ENCODE measurements at places on chromosomes 1 and 21.

GRCh38 chr1:242242983-242243382 lies 244.1 kb upstream of the MAP1LC3C start:
- no peak for DNase-seq

GRCh38 chr1:24641646-24642151 lies 1.4 kb upstream of the SRRM1 start:
- DNase-seq: peak; percentile 28

- no peak for DNase-seq
Observed at GRCh38 chr1:29712284-29712651, 475.9 kb downstream of the PTPRU start.

- DNase-seq: no peak
Observed at GRCh38 chr1:224933584-224933983, 4.1 kb downstream of the DNAH14 start.

GRCh38 chr21:44817914-44818639 lies at the start of gene SUMO3:
Gene SUMO3, minus strand, starts transcription at chr21:44818062. Its CDS starts 94 bp downstream, at chr21:44817968.
- DNase-seq: peak; percentile 83

DNA sequence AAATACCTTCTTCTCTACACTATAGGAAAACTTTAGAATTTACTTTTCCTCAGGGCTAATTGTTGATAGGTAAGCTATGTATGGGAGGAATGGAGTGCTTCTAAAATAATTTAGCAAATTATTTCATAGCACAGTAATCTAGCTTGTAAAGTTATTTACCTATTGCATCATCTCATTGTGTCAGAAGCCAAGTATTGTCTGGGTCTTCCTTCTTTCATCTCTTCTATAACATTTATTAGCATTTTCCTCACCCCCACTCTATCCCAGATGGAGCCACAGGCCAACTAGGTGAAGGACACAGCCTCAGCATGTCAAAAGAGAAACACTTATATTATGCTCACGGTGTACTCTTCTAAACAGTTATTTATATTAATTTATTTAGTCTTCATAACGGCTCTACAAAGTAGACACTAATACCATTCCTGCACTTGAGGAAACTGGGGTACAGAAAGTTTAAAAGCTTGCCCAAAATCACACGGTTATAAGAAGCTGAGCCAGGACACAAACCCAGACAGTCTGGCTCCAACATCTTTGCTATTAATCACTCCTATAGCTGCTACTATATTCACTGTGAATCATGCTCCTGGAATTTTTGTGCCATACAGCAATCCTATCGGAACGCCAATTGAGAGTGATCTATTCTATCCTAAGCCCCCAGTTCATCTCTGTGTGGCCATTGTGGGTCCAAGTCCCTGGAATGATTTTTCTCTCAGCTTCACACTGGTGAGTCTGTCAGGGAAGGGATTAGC lies 43.1 kb downstream of the OR10J5 start:
- no peak for DNase-seq

DNA sequence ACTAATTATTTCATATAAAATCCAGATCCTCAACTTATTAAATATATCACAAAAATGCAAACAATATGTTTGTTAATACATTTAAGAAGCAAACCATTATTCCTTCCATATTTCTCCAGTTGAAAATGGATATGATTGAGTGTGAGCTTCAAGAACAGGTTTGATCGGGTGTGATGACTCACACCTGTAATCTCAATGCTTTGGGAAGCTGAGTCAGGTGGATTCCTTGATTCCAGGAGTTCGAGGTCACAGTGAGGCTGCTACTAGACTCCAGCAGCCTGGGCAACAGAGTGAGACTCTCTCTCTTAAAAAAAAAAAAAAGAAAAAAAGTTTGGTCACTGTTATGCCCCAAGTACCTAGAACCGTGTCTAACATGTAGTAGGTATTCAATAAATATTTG lies 42.9 kb upstream of the RRP15 start:
- no peak for DNase-seq

DNA sequence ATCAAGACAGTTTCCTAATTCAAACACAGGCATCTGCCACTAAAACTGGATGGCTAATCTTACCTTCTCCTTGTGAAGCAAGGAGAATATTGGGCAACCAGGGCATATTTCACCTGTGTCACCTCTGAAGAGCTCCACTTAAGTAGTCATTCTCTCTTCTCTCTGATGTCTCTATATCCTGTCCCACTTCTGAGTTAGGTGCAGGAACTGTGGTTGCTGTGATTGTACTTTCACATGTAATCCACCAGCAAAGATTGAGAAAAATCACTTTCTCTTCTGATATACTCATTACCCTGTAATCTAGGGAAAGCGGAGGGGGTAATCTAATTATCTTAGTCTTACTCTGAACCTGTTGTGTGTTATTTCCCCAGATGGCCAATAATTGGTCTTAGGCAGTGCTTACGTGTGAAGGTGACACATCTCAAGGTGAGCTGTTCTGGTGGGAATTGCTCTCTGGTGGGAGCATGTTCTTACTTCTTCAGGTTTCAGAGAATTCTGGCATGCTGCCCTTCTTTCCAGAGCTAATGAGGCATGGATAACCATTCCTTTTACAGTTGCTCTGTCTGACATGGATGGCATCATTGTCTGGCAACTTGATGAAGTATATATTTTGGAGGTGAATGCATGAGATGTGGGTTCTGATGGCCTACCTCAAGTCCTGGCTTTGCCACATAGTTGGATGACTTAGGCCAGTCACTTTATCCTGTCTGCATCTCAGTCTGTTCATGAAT lies 12.0 kb downstream of the XCL2 start:
- no peak for DNase-seq

- no peak for DNase-seq
Observed at GRCh38 chr1:116392717-116393404, 19.8 kb downstream of the ATP1A1 start.
